ENCODE measurements at places on chromosomes 1 and 21.

DNA sequence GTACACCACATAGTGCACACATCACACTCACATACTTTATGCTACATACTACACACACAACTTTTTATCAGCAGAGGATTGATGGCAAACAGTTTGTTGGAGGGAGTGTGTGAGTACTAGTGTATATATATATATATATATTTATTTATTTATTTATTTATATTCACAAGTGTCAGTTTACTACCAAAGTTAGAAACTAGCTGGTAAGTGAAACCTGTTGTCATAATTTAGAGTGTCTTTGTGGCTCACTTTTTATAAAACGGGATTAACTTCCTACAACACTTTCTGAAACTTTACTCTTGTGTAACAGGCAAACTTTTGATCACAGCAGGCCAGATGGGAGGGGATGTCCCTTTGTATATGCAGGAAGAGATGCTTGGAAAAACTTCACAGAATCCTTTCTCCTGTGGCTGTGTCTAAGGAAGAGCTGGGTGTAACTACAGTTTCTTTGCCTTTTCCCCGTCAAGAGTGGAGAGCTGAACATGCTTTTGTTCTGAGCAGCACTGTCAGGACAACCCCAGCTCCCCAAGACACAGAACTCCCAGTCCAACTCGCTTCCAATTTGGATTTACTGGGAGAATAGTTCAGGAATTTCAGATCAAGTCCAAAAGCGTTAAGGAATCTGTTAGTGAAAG, 1.9 kb upstream of the SAMD13 start:
- DNase-seq, result no peak
- no peak overlapping the region for H3K27ac ChIP-seq

DNA sequence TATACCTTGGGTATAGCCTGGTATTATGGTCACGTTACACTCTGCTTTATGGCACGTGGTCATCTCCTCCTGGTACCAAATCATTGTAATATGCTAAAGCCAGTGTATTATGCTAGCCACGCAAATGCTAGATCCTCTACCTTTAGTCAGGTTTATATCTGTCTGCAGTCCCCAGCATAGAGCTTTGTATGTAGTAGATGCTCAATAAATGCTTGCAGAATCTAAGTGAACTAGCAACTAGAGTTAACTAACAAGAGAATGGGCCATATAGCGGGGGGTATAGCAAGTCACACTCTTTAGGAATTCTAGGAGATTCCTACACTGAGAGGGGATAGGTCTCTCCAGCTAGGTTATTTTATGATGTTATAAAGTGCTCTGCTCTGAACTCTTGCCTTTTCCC, 3.0 kb downstream of the MOV10 start:
- H3K4me1 ChIP-seq, result peaks cover 6% of the 10 kb centered on the region
- DNase-seq, result no peak
- H3K36me3 ChIP-seq, result 0 out of 2 replicates have a peak, but pooled peaks cover 5% of the 10 kb centered on the region
- H3K4me3 ChIP-seq, result no peak overlapping the region
- H3K27me3 ChIP-seq, result no peaks in the 10 kb centered on the region

DNA sequence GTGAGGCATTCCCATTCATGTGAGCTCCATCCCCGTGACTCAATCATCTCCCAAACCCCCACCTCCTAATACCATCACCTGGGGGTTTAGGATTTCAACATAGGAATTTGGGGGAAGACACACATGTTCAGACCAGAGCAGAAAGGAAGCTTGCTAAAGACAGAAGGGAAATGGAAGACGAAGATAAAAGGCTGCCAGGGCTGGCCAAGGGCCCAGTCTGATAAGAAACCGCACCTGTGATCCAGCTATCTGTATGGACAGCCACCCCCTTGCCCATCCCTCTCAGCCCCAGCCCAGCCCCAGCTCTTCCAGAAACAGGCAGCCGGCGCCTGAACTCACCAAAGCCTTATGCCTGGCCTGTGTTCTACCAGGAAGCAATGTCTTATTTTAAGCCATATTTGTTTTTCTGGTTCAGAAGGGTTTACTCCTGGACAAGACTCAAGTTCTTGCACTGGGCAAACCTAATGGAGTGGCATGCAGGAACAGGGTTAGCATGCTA, 198.4 kb upstream of the VAMP3 start:
- DNase-seq, result no peak
- H3K27ac ChIP-seq, result peak overlapping the region; percentile 48
- no peak overlapping the region for H3K4me3 ChIP-seq
- H3K36me3 ChIP-seq, result no peaks in the 10 kb centered on the region
- H3K27me3 ChIP-seq, result no peaks in the 10 kb centered on the region
- peaks cover 25% of the 10 kb centered on the region for H3K4me1 ChIP-seq

- H3K27me3 ChIP-seq, result no peaks in the 10 kb centered on the region
- H3K27ac ChIP-seq, result no peak overlapping the region
- H3K4me3 ChIP-seq, result no peak overlapping the region
Measured at GRCh38 chr1:109730666-109731065, 10.2 kb downstream of the GSTM3 start.

GRCh38 chr21:44419679-44420078, 35.6 kb upstream of the LRRC3 start:
- no peak overlapping the region for H3K4me3 ChIP-seq
- H3K4me1 ChIP-seq, result no peaks in the 10 kb centered on the region
- H3K27me3 ChIP-seq, result peaks cover 10% of the 10 kb centered on the region
- H3K27ac ChIP-seq, result no peak overlapping the region
- no peaks in the 10 kb centered on the region for H3K36me3 ChIP-seq
- no peak for DNase-seq

- H3K27me3 ChIP-seq, result no peaks in the 10 kb centered on the region
- no peak overlapping the region for H3K27ac ChIP-seq
- H3K4me1 ChIP-seq, result peaks cover 33% of the 10 kb centered on the region
- H3K4me3 ChIP-seq, result no peak overlapping the region
- H3K36me3 ChIP-seq, result no peaks in the 10 kb centered on the region
Measured at GRCh38 chr1:200479816-200480215, 70.0 kb upstream of the ZNF281 start.

GRCh38 chr1:222195857-222196256, 352.0 kb downstream of the HHIPL2 start:
- no peak for DNase-seq
- H3K27me3 ChIP-seq, result no peaks in the 10 kb centered on the region
- H3K4me1 ChIP-seq, result no peaks in the 10 kb centered on the region
- no peak overlapping the region for H3K4me3 ChIP-seq

DNA sequence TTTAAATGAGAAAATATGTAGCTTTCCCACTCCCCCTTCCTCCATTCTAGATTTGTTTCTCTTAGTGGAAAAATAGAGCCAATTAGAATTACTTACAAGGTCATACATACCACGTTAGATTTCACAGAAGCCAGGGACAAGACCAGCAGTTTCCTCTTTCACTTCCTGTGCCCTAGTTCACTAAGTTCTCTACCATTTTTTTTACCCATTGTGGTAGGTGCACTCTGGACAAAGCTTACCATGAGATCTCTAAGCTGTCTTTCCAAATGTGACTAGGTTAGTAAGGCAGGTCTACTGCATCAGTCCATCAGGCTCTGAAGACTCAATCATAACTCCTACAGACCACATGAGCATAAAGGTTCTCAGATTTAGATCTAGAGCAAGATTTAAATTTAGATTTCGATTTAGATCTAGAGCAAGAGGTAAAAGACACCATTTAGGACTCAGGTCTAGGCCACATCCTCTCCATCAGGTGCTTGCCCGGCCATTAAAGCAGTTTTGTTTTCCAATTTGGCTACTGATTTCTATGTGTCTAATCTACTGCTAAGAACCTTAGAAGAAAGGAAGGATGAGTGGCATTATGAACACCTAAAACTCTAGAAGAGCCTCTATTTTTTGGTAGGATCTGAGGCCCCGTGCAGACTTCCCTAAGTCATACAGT, 235.3 kb downstream of the FAF1 start:
- H3K4me3 ChIP-seq, result no peak overlapping the region
- no peaks in the 10 kb centered on the region for H3K27me3 ChIP-seq
- no peak for DNase-seq

DNA sequence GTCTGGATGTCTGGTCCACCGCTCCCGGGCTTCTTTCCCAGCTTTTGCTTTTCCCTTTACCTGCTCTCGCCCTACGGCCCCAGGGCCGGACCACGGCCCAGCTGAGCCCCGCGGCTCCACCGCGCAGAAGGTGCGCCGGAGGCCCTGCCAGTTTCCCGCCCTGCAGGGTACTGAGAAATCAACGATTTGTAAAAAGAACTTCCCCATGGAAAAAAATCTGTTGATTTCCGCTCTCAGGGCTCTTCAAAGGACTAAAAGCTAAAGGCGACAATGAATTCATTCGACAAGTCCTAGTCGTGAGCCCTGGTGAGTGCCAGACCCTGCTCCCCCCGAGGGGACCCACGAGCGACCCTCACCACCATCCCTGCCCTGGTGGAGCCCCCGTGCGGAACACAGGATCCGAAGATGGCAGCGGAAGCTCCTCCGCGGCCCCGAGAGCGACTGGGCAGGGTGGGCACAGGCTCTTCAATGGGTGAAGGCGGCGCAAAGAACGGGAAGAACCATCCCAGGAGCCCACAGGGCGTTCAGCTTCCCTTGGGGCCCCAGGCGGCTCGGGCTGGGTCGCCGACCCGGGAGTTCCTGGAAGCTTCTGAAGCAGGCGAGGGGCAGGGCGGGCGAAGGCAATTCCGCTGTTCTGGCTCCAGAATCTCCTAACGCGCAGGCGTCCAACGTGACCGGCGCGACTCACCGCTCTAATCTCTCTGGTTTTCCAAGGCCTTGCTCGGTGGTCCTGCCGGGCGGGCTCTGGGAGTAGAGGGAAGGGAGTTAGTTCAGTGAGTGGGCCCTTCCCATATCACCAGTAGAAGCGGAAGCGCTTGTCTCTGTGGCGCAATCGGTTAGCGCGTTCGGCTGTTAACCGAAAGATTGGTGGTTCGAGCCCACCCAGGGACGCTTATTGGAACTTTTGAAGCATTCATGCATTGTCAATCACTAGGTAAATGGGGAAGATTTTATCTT, 6.6 kb upstream of the RNU1-2 start:
- no peaks in the 10 kb centered on the region for H3K27me3 ChIP-seq
- peak; percentile 95 for DNase-seq
- no peaks in the 10 kb centered on the region for H3K36me3 ChIP-seq
- no peaks in the 10 kb centered on the region for H3K4me1 ChIP-seq

- no peak overlapping the region for H3K27ac ChIP-seq
- no peaks in the 10 kb centered on the region for H3K4me1 ChIP-seq
- no peaks in the 10 kb centered on the region for H3K27me3 ChIP-seq
- no peak for DNase-seq
Measured at GRCh38 chr1:107633596-107633995, 331.4 kb downstream of the VAV3 start.

DNA sequence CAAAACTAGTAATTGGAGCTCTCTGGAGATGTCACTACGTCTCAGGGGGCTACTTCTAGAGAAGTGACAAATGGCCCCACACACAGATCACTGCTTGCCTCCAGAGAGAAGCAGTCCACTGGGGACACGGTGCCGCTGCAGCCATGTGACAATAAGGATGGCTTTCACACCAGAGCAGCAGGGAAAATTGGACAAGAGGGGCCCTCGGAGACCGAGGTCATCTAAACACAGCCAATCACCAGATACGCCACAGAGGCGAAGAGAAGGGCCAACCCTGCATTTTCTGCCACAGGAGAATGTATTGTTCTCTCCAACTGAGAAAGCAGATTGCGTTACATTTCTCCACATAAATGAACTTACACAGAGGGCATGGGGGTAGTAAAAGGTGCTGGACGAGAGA, 51.2 kb upstream of the TIAM1 start:
- H3K27ac ChIP-seq, result no peak overlapping the region
- DNase-seq, result no peak
- H3K4me1 ChIP-seq, result no peaks in the 10 kb centered on the region
- H3K4me3 ChIP-seq, result no peak overlapping the region
- no peaks in the 10 kb centered on the region for H3K36me3 ChIP-seq

DNA sequence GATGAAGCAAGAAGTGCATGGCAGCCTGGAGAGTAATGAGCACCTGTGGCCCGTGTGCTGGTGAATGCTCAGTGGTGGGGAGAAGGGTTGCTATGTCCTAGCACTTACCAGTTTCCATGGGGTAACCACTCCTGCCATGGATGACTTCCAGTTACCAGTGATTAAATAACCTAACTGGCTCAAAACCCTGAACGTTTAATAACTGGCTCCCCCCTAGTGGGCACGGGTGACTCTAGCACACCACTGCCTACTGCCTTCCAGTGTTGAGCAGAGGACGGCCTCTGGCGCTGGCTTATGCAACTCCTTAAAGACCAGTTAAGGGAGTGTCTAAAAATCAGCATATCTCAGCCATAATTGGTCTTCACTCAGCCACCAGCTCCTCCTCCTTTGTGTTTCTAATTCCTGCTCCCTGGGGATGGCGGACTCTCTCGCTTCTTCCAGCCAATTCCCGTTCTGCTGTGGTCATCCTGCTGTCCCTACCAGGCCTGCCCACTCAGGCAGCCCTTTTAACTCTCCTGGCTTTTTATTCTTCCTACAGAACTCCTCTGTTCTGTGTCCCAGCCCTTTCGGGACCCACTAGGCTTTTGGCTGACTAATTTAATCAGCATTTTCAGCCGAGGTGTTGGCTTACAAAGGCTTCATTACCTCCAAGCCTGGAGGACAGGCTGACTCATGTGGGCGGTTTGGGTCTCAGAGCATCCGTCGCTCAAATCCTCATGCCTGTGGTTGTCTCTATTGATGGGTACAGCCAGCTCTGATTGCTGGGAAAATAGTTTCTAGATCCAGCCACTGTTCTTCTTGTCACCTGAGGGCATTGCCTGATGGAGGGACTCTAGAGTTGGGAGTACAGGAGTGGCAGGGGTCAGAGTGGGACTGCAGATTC, 332.4 kb downstream of the CAMTA1 start:
- H3K36me3 ChIP-seq, result no peaks in the 10 kb centered on the region
- H3K4me3 ChIP-seq, result peak overlapping the region; percentile 5
- H3K4me1 ChIP-seq, result peaks cover 7% of the 10 kb centered on the region
- peak; percentile 79 for DNase-seq
- H3K27me3 ChIP-seq, result no peaks in the 10 kb centered on the region

- H3K36me3 ChIP-seq, result no peaks in the 10 kb centered on the region
- DNase-seq, result no peak
- no peak overlapping the region for H3K4me3 ChIP-seq
- H3K27me3 ChIP-seq, result no peaks in the 10 kb centered on the region
- no peak overlapping the region for H3K27ac ChIP-seq
Measured at GRCh38 chr1:31879981-31880608, 58.1 kb downstream of the PTP4A2 start.

DNA sequence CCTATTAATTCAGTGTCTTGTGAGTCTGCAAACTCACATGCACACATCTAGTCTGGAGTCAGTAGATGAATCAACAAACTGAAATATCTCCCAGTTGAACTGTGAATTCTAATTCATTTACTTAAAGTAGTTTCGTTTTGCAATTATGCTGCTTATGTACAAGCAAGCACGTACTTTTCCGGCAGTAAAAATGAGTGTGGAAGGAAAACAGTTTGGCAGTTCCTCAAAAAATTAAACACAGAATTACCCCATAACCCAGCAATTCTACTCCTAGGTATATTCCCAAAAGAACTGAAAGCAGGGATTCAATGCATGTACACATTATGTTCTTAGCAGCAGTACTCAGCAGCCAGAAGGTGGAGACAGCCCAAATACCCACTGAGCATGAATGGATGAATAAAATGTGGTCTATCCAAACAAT, 49.3 kb downstream of the GNB1 start:
- H3K4me3 ChIP-seq, result no peak overlapping the region
- H3K4me1 ChIP-seq, result no peaks in the 10 kb centered on the region
- no peaks in the 10 kb centered on the region for H3K27me3 ChIP-seq
- DNase-seq, result no peak
- peaks cover 33% of the 10 kb centered on the region for H3K36me3 ChIP-seq
- no peak overlapping the region for H3K27ac ChIP-seq
